Thoracic aorta (tissue), 2 donors: ENCODE measurements at places on chromosomes 6 and 20. TPM values are rescaled to one million over a fixed set of nuclear protein-coding genes. Genes with fewer than 3 reads are reported as not detected.

DNA sequence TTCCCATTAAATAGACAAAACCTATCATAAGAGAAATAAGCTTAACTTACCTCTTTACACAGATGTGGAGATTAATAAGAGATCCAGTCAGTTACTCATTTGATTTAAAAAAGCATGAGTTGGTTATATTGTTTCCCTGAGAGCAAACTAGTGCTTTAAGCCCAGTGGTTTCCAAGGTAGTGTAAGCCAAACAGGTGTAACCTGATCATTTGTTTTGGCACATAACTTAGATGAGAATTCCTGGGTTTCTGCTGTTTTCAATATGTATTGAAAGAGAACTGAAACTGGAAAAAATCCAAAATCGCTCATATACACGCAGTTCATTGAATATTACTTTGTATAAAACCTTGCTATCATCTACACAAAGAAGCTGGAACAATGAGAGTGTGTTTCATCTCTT is 30.5 kb upstream of the SMIM8 start:
- DNase-seq: no peak

DNA sequence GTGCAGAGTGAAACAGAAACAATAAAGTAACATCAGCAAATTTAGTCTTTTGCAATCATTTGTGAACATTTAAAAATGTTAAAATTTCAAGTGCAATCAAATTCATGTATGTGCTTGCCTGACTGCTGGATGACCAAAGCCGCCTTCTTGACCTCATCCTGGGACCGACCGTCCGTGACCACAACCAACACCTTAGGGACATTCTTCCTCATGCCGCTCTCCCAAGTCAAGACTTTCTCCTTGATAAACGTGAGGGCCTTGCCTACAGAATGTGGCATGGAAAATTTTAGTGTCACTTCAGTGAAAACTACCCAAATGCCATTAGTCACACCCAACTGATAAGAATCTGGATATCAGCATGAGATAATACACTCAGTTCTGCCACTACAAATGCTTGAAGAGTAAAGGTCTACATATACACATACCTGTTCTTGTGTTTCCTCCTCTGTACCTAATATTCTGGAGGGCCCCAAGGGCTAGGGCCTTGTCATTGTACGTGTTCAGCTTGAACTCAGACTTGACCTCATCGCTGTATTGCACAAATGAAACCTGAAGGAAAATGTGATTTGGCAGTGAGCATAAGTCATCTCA is 86.8 kb downstream of the COL12A1 start:
- DNase-seq: no peak

- no peak for DNase-seq
Measured at GRCh38 chr20:32411955-32412706, 54.0 kb downstream of the ASXL1 start.

The MMS22L gene
- 5.3 TPM for total RNA-seq

The BCAS1 gene
- total RNA-seq: 3.6 TPM
